ENCODE measurements at places on chromosomes 16 and 17.

DNA sequence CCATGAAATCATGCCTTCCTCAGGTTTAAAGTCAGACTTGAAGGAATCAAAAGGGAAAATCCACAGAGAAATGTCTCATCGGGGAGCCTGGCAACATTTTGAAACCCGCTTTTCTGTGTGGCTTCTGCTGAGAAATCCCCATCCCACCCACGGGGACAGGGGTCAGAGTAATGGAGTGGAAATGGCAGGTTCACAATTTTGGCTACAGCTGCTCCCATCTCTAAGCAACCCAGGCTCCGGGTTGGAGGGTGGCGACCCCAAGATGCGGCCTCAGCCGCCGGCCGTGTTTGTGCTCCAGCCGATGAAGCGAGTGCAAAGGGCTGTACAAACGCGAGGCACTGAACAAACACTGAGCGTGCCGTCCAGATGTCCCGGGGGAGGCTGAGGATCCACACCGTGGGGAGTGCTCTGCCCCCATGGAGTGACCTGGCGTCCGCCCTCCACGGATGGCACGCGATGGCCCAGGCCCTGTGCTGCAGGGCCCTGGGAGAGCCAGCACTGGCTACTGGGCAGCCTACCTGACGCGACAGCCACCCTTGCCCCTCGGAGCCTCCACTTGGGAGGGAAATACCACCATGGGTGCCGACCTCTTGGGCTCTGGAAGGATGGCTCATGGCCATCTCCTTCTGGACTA, 22.2 kb downstream of the SLC43A2 start:
- no peak for DNase-seq

DNA sequence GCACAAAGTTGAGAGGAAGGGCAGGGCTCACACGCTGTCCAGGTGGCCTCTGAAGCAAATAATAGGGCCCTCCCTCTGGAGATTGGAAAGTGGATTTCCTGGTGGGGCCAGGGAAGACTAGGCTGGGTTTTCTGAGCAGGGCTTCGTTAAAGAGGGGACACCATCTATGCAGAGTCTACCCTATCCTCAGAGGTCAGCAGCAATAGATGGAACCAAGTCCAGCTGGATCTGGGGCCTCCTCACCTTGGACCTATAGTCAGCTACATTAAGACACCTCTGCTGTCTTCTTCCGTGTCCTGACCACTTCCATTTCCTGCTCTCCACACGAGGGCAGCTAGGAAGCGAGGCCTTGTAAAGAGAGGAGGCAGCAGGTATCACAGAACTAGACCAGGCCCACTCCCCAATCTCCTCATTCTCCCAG, 14.7 kb upstream of the ST6GALNAC1 start:
- no peak for DNase-seq

DNA sequence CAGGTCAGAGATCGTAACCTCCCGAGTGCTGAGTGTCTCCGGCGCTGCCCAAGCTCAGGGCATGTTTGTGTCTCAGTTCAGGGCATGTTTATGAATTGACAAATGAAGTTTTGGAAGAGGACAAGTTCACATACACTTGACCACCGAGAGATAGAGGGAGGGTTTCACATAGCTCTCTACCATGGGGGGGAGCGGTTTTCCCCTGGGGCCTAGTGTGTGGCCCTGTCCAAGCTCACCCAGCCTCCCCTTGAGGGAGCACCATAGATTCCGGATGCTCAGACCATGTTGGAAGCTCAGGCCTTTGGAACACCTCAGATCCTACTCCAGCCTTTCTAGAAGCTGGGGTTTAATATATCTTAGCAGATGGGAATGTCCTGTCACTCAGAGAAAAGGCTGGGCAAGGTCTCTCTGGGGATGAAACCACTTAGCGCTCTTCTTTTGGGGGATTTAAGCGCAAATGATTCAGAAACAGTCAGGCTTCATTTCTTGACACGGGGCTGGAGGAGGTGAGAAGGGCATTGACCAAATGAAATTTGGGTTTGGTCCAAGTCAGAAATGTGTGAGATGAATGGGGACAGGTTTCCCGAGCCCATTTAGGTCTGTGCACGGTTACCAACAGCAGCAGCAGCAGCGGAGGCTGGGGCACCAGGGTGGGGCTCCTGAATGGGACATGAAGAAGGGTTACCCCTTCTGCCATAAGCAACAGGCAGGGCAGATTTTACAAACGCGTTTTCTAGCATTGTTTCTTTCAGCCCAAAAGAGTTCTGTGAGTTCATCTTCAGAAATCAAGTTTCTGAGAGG, 96.6 kb downstream of the METRNL start:
- DNase-seq: no peak

- DNase-seq: no peak
These were observed 29.3 kb downstream of the WSCD1 start for GRCh38 chr17:6099492-6099891.

- DNase-seq: no peak
These were observed 4.8 kb downstream of the GFAP start for GRCh38 chr17:44910231-44911106.

GRCh38 chr16:17204644-17205043, 266.1 kb downstream of the XYLT1 start:
- no peak for DNase-seq

GRCh38 chr17:34584805-34585416, 5.5 kb downstream of the TMEM132E start:
- peak; percentile 29 for DNase-seq

DNA sequence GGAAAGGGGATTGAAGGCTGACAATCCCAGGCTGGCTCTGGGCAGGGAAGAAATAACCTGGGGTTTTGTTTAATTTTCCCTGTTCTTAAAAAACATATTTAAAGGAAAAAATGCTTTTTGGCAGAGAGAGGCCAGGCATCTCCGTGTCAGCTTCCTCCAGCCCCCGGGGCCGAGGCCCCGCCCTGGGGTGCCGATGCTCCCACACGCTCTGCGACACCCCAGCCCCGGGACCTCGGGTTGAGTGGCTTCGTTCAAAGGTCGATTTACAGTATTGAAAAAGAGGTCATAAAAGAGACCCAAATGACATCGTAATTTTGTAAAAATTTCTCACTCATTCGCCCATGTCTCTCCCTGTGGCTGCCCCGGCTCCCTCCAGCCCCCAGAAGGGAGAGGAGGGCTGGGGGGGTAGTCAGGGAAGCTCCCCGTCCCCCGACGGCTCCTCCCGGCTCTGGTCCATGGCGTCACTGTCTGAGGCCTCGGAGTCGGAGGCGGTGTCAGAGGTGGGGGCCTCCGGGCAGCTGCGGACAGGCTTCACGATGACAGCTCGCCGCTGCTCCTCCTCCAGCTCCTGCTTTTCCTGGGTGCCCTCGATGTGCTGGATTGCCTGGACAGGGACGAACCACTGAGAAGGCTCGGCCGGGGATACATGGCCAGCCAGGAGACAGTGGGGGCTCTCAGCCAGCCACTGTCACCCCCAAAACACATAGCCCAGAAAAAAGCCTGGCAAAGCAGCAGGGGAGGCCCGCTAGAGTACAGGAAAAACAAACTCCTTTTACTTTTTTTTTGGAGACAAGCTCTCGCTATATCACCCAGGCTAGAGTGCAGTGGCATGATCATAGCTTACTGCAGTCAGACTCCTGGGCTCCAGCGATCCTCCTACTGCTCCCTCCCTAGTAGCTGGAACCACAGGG, 14.9 kb downstream of the TFAP4 start:
- DNase-seq: no peak

DNA sequence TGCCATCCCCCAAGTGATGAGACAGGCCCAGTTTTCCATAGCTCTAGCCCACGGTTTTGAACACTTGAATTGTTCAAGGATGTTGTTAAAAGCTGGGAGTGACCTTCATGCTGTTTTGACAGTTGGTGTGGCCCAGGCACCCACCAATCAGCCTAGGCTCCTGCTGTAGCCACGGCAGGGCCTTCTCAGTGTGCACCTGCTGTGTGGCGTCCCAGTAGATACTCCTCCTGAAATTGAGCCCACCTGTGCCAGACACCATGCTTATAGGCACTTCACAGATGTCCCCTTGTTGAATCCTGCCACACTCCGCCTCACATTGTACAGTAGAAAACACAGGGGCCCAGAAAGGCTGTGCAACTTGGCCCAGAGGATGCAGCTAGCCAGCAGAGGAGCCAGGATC, 86.4 kb downstream of the SOCS1 start:
- no peak for DNase-seq

DNA sequence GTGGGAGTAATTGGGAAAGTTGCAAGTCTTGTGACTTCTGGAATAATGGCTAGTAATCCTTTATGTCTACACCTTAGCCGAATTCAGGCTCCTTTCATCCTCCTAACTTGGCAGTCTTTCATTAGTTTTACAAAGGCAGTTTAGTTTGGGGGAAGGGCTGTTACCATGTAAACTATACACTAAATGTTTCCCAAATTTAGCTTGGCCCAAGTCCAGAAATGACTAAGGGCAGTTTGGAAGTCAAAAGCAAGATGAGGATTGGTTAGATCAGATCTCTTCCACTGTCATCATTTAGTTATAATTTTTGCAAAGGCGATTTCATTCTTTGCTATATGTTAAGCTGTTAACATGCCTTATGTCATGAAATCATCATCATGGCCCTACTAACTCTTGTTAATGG, 115.4 kb upstream of the CACNG3 start:
- no peak for DNase-seq

- DNase-seq: no peak
These were observed 3.7 kb upstream of the DRC7 start for GRCh38 chr16:57690782-57691471.

GRCh38 chr17:78908426-78908825, 5.4 kb upstream of the CEP295NL start:
- no peak for DNase-seq

DNA sequence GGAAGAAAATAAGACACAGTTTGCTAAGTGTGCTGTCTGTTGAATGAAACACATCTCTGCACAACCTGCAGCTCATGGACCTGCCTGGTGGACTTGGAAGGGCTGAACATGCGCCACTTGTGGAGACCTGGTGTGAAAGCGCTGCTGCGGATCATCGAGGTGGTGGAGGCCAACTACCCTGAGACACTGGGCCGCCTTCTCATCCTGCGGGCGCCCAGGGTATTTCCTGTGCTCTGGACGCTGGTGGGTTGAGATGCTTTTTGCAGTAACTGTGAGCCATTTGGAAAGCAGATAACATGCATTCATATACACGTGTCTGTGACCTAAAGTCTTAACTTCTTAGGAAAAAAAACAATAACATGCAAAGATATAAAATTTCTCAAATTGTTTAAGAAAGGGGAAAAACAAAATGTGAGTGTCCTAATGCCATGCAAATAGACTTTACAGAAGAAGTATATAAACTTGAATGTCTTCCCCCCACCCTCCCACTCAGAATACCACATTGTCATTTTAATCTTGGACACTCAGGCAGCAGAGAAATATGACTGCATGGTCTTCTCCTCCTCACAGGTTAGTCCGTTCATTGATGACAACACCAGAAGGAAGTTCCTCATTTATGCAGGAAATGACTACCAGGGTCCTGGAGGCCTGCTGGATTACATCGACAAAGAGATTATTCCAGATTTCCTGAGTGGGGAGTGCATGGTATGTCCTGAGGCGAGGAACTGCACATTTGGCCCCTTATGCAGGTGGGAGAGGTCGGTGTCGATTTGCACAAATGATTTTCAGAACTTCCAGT, 65.6 kb downstream of the SEC14L1 start:
- no peak for DNase-seq

- no peak for DNase-seq
These were observed 78.9 kb downstream of the SLC6A2 start for GRCh38 chr16:55734665-55735064.

DNA sequence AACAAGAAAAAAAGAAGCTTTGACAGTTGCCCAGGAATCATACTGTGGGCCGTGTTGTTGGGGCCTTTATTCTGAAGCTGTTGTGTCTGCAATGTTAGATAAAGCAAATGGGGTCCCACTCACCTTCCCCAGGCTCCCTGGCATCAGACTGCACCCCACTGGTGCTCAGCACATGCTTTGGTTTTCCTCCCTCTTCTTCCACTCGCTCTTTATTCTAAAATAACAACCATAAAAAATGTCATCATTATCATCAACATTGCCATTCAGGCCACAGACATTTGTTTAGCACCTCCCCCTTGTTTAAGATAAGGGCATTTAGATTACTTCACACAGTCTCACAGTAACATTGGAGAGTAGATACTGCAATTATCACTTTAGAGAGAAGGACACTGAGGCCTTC, 8.2 kb downstream of the MYLK3 start:
- DNase-seq: no peak

GRCh38 chr16:83762141-83762991, 45.4 kb upstream of the HSBP1 start:
- no peak for DNase-seq

DNA sequence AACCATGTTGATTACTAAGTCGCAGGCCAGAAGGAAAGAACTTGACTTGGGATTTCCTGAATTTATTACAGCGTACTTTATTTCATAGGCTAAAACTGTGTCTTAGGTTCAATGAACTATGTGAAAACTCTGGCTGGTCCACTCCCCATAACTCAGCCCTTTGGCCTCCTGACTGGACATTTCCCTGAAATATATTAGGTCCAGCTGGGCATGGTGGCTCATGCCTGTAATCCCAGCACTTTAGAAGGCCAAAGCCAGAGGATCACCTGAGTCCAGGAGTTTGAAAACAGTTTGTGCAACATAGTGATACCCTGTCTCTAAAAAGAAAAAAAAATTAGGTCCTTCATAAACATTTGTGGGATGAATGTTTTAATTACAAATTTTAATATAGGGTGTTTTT, 97.0 kb downstream of the CYLD start:
- DNase-seq: no peak
